ENCODE measurements at places on chromosomes 2 and 18. TPM values are rescaled to one million over a fixed set of nuclear protein-coding genes. Genes with fewer than 3 reads are reported as not detected.

CCDC68 gene
- total RNA-seq = 20.2 TPM

ERBB4 gene
- not detected for total RNA-seq

IL36G gene
- total RNA-seq = not detected

SIX3 gene
- not detected for total RNA-seq
